ENCODE measurements at places on chromosomes 4 and X. TPM values are rescaled to one million over a fixed set of nuclear protein-coding genes. Genes with fewer than 3 reads are reported as not detected.

DNA sequence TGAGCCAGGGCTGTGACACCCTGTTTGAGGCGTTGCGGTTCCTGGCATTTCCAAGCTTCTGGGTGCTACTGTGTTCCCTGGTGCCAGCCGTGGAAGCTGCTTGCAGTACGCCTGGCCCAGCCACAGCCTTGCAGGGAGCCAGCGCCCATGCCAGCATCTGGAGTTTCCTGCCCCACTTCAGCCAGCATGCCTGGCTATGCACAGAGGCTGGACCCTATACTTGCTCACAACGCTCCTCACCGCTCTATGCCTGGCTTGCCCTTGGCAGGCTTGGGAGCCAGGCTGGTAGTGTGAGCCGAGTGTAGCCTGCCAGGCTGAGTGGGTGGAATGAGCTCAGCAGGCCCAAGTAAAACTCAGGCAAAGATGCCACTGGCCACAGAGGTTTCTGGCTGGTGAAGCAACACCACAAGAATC, 22.4 kb downstream of the PRRG1 start:
- H3K4me1 ChIP-seq, result no peaks in the 10 kb centered on the region
- no peaks in the 10 kb centered on the region for H3K27me3 ChIP-seq
- no peaks in the 10 kb centered on the region for H3K36me3 ChIP-seq

- H3K27ac ChIP-seq, result no peak overlapping the region
- no peaks in the 10 kb centered on the region for H3K27me3 ChIP-seq
- DNase-seq, result no peak
- H3K4me1 ChIP-seq, result no peaks in the 10 kb centered on the region
Measured at GRCh38 chrX:153380691-153381090, 20.5 kb downstream of the PNMA6E start.

The DCHS2 gene
- not detected for total RNA-seq

DNA sequence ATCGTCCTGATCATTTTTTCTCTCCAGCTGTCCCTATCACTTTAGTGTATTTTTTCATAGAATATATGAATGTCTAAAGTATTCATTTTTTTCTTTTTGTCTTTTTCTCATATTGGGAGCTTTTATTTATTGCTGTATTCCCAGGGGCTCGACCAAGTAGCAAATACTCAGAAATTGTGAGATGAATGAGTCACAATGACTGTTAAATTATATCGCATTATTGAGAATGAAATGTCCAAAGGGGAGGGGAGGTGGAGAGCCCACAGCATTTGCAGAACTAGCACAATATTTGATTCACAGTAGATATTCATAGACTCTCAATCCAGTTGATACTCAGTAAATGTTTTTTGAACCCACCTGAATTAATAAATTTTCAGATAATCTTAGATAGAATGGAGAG, 543.6 kb upstream of the FAM241A start:
- no peaks in the 10 kb centered on the region for H3K36me3 ChIP-seq
- no peak overlapping the region for H3K4me3 ChIP-seq
- no peak for DNase-seq
- no peak overlapping the region for H3K27ac ChIP-seq
- no peaks in the 10 kb centered on the region for H3K27me3 ChIP-seq

The MEPE gene
- total RNA-seq, result not detected

- H3K27me3 ChIP-seq, result no peaks in the 10 kb centered on the region
- H3K27ac ChIP-seq, result no peak overlapping the region
- H3K4me3 ChIP-seq, result peak overlapping the region; percentile 46
- H3K36me3 ChIP-seq, result no peaks in the 10 kb centered on the region
- no peak for DNase-seq
Measured at GRCh38 chr4:2763511-2763967, 7.4 kb upstream of the TNIP2 start.

- DNase-seq, result no peak
- H3K4me3 ChIP-seq, result no peak overlapping the region
- H3K36me3 ChIP-seq, result no peaks in the 10 kb centered on the region
- no peaks in the 10 kb centered on the region for H3K27me3 ChIP-seq
Measured at GRCh38 chrX:86295293-86295692, 147.0 kb downstream of the DACH2 start.

The ITIH6 gene
- not detected for total RNA-seq

Data from activated naive CD4-positive, alpha-beta T cell treated with anti-CD3 and anti-CD28 coated beads for 36 hours (primary cell).